ENCODE measurements at places on chromosomes 1 and 21.

DNA sequence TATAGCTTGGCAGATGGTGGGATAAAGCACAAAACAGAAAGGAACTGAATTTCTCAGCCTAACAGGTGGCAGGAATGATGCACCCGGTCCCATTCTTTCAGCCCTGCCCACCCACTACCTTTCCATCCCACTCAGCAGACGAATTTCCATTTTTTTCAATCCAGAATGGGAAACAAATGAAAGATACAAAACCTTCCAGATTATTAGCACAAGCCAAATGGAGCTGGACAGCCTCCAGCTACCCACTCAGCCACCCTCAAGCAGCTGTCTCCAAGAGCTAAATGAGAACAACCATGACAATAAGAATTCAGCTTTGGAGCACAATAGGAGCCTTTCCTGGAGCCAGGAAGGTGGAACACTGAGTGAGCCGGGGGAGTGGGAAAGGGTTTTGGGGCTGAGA, 96.3 kb upstream of the ST6GALNAC5 start:
- no peak for DNase-seq

DNA sequence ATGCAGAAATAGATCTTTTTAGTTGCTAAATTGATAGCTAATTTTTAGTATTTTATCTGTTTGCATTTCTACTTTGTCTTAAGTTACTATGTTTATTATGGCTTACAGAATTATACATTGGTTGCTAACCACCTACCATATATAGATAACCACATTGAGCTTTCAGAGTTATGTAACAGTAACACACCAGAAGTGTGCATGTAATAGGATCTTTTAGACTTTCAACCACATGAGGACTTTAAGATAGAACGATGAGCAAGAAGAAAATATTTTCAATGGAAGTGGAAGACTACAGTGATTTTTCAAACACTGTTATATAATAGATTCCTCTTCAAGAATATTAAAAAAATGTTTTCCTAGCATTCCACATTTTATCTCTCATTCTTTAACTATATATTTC, 28.8 kb downstream of the TOR1AIP1 start:
- peak; percentile 62 for DNase-seq

DNA sequence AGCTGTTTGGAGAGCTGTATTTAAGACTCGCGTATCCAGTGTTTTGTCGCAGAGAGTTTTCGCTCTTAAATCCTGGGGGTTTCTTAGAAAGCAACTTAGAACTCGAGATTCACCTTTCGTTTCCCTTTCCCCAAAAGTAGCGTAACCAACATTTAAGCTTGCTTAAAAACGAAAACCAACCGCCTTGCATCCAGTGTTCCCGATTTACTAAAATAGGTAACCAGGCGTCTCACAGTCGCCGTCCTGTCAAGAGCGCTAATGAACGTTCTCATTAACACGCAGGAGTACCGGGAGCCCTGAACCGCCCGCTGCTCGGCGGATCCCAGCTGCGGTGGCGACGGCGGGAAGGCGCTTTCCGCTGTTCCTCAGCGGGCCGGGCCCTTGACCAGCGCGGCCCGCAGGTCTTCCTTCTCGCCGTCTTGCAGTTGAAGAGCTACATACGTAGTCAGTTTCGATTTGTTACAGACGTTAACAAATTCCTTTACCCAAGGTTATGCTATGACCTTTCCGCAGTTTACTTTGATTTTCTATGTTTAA, 1.9 kb downstream of the OLIG1 start:
- DNase-seq: peak; percentile 25

- no peak for DNase-seq
Observed at GRCh38 chr1:169488157-169488556, 2.4 kb upstream of the SLC19A2 start.

DNA sequence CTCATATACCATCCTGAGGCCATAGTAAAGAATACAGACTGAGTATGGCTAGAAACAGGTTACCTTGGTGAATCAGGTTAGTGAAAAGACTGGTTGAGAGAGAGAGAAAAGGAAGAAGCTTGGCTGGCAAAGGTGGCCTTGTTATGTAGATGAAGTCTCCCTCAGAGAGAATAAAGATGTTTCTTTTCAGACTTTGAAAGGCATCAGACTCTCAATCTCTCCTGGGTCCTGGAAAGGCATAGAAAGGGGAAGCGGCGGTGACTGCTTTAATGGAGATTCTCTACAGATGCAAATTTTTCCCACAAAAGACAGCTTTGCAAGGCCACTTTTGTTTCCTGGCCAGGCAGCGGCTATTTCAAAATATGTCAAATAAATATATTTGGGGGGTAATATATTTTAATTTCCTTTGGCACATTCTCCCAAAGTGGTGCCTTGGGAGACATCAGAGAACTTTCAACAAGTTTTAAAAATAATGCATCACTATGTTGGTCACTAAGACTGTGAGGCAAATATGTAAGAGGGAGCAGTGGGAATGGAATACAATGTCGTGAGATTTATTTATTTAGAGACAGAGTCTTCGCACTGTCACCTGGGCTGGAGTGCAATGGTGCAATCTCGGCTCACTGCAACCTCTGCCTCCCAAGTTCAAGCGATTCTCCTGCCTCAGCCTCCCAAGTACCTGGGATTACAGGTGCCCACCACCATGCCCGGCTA, 46.1 kb downstream of the NPHS2 start:
- no peak for DNase-seq

DNA sequence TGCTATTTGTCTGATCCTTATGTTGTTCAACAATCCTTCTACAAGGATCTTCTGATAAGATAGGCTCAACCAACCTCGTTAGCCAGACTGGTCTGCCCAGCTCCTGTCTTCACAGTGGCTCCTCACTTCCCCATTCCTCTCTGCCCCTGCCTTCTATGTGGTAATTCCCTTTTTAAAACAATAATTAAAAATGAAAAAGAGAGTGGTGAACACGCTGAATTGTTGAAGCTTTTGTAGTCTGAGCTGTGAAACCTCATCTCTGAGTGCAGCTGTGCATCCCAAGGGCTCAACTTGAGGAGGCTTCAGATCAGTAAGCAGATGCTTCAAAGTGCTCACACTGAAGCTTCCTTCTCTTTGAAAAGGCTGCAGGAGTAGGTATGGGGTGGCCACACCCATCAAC, 70.7 kb upstream of the JUN start:
- peak; percentile 54 for DNase-seq

- DNase-seq: no peak
Observed at GRCh38 chr21:21897275-21897883, 899.2 kb downstream of the NCAM2 start.

DNA sequence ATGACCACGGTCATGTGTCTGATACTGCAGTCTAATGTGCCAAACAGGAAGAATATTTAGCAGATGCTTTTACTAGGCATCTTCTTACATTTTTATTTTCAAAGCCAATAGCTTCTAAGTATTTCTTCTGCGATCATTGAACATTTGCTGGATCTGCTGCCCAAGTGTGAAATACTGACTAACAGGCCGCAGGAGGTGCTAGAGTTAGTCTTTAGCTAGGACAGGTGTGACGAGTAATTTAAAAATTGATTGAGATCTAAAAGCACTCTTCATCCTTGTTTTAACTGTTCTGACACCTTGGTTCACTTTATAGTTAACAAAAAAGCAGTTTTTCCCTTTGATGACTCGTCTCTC, 748 bp upstream of the FAM78B start:
- no peak for DNase-seq

GRCh38 chr1:248243204-248243603, 12.0 kb downstream of the OR2M4 start:
- DNase-seq: peak; percentile 84

- DNase-seq: no peak
Observed at GRCh38 chr1:42210421-42211133, 46.0 kb upstream of the GUCA2A start.

- DNase-seq: no peak
Observed at GRCh38 chr21:16863908-16864307, 648.9 kb upstream of the CXADR start.

DNA sequence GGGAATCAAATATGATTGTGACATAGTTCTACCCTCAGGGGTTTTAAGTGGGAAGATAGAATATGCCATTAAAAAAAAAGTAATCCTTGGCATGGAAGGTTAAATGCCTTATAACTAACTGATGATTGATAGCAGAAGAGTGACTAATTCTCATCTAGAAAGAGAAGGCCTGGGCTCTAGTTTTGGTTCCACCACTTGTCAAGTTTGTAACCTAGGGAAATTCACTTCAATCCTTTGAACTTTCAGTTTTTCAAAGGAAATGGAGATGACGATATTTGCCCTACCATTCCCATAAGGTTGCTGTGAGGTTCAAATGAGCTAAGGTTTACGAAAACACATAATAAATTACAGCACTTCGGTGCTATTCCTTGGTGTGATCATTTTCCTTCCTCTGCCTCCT, 88.5 kb downstream of the GPR88 start:
- DNase-seq: no peak

DNA sequence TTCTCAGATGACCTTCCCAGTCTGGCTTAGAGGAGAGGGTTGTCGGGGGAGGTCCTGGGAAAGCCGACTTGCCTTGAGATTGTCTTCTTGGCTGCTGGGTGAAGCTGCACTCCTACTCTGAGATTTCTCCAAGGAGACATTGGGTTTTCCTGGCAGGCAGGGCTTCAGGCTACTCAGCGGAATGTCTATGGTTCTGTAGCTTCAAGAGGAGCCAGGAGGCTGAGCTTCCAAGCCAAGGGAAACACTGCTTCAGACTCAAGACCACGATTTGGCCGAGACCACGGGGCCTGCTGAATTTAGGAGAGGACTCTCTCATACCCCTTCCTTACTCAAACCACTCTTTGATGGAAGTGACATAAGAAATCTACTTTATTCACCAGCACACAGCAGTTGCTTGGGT, 67.8 kb downstream of the NTMT2 start:
- DNase-seq: no peak

DNA sequence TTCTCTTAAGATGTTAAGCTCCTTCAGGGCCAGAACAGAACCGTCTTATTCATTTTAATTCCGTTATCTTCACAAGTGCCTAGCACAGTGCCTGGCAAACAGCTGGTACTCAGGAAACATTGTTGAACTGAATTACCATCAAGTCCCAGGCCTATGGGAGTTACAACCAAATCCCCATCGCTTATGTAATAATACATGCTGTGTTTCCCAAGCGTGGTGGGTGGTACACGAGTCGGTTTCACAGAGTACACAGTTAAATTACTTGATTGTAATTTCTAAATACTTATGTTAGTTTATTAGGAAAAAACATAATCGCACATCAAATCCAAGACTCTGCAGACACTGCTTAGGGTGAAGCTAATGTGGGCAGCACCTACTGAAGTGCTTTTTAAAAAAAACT, 1.0 kb downstream of the ANGEL2 start:
- peak; percentile 51 for DNase-seq

DNA sequence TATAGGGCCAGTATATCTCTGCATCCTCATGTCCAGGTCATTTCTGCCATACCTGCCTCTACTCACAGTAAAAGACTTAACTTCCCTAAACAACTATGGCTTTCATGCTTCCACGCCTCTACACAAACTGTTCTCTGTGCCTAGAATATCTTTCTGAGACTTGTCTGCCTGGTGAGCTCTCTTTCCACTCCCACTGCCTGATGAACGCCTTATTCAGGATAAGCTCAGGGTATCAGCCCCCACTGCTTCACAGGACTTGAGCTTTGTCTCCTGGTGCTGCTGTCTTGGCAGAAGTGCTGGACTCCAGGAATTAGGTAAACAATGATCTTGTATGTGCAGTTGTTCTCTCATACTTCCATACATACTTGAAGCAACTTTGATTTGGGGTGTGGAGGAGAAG, 4.8 kb upstream of the DDX20 start:
- DNase-seq: no peak

- no peak for DNase-seq
Observed at GRCh38 chr1:203425663-203425975, 50.0 kb upstream of the PRELP start.

DNA sequence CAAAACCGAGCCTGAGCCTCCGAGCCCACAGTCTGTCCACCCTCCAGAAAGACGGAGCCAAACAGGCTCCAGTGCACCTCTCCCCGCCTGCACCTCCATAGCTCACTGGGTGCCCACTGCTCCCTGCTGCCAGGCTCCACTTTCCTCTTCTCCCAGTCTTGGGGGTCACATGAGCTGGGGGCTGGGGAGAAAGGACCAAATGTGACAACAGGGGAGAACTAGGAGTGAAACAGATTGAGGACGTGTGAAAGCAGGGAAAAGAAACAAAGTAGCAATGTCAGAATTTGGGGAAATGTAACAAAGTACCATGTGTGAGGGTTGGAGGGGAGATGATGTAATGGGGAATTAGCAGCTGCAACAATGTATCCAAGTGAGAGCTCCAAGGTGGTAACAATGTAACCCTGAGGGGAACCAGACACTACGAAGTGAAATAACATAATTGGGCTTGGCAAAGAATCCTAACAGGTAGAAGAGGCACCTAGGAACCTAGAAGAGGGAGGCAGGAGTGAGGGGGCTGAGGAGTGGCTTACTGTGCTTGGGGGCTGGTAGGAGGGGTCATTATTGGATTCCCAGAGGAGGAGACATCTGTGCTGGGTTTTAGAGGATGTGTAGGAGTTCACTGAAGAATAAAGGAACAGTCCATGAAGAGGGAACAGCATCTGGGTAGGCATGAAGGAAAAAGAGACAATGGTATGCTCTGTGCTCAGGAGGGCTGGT, 12.5 kb downstream of the SDC3 start:
- DNase-seq: no peak

DNA sequence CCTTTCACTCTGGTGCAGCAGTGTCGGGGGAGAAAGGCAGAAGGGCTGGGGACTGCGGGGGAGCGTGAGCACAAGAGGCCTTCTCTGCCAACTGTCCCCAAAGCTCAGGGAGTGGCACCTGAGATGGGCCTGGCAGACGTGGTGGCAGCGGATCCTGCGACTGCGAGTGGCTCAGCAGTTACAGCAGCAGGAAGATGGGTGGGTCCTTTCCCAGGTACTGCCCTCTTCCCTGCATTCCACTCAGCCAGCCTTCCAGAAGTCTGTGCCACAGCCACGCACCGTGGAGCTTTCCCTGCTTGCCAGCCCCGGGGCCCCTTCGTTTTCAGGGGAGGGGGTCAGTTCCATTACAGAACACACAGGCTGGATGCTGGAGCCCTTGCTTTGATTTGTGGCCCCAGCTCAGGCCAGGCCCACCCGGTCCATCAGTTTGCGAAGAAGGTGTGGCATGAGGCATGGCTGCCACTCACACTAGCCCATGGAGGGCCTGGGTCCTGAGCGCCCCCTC, 17.2 kb downstream of the MTHFR start:
- DNase-seq: no peak

- peak; percentile 21 for DNase-seq
Observed at GRCh38 chr1:178875936-178876335, 5.1 kb upstream of the ANGPTL1 start.

DNA sequence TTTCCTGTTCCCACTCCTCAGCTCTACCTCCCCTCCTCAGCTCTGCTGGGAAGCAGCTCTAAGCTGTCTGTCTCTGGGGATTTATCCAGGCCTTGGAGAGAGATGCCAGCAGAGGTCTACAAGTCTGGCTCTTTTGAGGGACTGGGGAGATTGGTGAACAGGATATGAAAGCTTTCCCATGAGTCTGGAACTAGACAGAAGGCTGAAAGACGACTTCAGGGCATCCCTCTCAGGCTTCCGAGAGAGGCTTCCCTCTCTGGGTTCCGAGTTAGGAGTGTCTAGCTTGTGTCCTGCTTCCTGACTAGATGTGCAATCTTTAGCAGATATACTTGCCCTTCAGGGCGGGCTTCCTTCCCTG, 733 bp downstream of the TMEM35B start:
- peak; percentile 59 for DNase-seq

GRCh38 chr1:172670316-172670715, 11.4 kb downstream of the FASLG start:
- no peak for DNase-seq

Measured in hematopoietic multipotent progenitor cell treated with erythropoietin and hydrocortisone succinate and interleukin-3 and kit ligand, for 6 days (in vitro differentiated cells).